A549 (cell line): ENCODE measurements at places on chromosomes 7 and 10.

DNA sequence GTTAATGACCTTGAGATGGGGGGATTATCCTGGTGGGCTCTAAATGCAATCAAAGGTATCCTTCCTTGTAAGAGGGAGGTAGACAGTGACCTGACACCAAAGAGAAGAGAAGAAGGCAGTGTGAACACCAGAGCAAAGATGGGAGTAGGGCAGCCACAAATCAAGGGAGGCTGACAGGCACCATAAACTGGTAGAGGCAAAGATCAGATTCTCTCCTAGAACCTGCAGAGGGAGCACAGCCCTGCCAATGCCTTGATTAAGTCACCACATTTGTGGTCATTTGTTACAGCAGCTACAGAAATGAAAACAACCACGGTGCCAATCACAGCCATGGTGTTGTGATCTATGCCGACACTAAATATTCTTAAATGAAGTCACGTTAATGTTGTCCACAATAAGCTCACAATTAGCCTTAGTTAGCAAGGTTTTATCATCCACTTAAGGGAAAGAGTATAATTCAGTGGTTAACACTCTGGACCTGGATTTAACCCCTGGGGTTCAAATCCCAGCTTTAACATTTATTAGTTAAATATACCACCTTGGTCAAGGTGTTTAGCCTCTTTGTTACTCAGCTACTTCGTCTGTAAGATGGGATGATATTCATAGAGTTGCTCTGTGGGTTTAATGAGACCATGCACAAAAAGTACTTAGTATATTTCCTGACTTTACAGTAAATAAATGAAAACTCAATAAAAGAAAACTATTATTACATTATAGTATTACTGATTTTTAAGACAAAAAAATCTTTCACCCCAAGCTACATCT is 70.8 kb downstream of the SGMS1 start:
- DNase-seq: no peak

- no peak for DNase-seq
Observed at GRCh38 chr10:4312051-4312835, 513.8 kb upstream of the AKR1E2 start.

DNA sequence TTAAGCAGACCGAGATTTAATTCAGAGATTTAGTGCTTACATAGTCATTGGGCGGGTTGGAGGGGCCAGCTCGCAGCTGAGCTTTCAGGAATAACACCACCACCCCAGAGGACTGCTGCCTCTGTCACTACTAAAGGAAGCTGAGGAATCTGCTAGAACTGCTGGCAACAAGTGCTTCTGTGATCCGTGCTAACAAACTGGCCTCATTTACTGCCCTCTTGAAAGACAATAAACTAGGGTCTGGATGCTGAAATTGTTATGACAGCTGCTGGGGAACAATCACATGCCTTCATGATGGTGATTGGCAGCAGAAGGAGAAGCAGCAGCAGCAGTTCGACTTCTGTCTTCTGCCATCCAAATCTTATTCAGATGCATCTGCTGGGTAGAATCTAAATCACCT is 285.5 kb upstream of the TAC1 start:
- DNase-seq: no peak

- no peak for DNase-seq
Observed at GRCh38 chr7:155524018-155524556, 22.3 kb downstream of the CNPY1 start.

DNA sequence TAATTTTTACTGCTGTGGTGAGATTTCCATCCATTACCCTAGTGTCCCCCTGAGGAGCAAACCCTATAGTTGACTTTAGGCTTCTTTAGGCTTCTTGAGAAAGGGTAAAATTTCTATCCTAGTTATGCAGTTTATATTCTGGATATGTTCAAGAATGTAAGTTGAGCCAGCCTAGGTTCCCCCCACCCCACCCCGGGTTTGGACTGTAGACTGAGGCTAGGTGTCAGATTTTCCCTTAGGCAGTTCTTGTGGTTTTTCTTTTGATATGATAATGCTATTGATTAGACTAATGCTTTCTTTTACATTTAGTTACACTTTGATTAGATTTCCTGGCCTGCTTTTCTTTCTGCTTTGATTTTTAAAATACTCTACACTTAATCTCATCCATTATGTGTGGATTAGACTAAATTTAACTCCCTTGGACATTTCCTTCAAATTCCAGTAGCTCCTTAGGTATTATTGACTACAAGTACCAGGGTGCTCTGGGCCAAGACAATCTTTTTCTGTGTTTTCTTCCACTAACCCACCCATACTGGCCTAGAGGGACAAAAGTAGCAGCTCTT is 37.7 kb downstream of the NRF1 start:
- no peak for DNase-seq

DNA sequence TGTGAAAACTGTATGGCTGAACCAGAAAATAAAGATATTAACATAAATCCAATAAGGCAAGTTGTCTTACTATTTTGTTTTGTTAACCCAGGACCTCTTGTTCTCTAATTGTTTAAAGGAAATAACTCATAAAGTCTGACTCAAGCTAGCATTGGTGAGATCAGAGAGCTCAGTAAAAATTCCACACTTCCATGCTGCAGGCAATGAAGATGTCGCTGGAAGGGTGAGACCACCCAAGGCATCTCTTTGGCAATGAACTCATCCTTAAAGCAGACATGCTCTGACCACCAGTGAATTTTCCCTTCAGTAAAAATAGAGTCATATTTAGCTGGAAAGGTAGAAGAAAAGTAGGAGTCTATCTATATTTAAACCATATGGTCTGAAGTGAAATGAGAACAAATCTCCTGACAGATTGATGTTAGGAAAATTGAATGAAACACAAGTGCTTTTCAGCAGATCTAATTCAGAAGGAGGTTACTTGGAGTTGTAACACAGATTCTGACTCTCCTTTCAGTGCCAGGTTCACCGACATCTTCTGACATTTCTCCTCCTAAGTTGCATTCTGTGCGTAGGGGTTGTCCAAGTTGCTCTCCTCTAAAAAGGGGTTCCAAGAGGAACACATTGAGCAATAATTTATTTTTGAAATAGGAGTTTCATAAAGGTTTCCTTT is 32.8 kb upstream of the VIPR2 start:
- no peak for DNase-seq

- no peak for DNase-seq
Observed at GRCh38 chr7:117143580-117143979, 179.3 kb downstream of the WNT2 start.

DNA sequence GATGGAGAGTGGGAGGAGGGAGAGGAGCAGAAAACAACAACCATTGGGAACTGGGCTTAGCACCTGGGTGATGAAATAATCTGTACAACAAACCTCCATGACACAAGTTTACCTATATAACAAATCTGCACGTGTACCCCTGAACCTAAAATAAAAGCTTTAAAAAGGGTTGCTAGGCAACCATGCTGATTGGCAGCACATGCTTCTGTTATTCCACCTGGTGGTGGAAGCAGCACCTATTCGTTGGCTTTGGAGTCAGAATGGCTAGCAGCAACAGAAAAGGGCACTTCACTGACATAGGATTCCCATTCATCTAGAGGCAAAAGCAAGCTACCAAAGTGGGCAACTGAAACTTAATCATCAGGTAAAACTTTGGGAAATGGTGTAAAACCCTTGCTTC is 57.1 kb downstream of the RELN start:
- DNase-seq: no peak

GRCh38 chr7:83925860-83926259 is 268.7 kb downstream of the SEMA3A start:
- DNase-seq: no peak
